ENCODE measurements at places on chromosomes 7 and 10. TPM values are rescaled to one million over a fixed set of nuclear protein-coding genes. Genes with fewer than 3 reads are reported as not detected.
A peak's percentile ranks its signal among the peaks of the same experiment; 100 is the strongest.

- DNase-seq, result no peak
These were observed 31.8 kb downstream of the CCM2 start for GRCh38 chr7:45031829-45032228.

SYT15B gene
- total RNA-seq, result 0.23 TPM

DNA sequence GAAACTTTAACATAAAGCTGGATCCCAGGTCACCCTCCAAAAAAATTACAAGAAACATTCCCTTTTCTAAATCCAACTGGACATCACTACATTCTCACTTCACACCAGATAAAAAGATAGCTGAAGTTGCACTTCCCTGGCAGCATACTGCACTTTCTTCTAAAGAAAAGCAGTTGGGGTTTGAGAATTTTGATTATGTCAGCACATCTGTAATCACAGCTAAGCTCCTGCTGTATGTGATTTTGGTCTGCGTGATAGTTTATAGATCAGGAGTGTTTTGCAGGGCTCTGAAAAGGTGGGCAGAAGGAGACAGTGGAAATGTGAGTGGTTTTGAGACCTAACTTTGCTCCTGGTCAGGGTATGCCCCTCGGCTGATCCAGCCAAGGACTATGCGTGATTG is 199.1 kb upstream of the AKR1E2 start:
- DNase-seq, result no peak

DNA sequence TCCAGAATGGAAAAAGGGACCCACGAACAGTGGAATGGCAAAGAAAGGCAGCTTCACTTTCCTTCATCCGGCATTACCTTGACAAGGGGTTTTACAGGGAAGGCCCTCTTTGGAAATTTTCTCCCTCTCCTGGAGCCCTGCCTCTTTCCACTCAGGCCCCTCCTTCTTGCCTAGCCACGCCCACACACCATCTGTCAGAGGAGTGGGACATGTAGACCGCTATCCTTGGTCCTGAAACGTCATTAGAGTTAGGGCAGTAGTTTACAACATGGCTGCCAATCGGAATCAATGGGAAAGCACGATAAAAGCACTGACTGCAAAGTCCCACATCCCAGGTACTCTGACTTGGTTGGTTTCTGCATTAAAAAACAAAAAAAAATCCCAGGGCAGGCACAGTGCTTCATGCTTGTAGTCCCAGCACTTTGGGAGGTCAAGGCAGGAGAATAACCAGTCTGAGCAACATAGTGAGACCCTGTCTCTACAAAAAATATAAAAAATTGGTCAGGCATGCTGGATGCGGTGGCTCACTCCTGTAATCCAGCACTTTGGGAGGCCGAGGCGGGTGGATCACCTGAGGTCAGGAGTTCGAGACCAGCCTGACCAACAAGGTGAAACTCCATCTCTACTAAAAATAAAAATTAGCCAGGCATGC is 96.4 kb downstream of the MARCHF5 start:
- no peak for DNase-seq

- peak; percentile 63 for DNase-seq
These were observed 167.8 kb upstream of the ITGB1 start for GRCh38 chr10:33125522-33126517.

- peak; percentile 13 for DNase-seq
These were observed 58.7 kb upstream of the ANTXRL start for GRCh38 chr10:46227936-46228562.

CPA5 gene
- not detected for total RNA-seq

SLC13A4 gene
- total RNA-seq, result not detected

SAMD9L gene
- 102 TPM for total RNA-seq

DNA sequence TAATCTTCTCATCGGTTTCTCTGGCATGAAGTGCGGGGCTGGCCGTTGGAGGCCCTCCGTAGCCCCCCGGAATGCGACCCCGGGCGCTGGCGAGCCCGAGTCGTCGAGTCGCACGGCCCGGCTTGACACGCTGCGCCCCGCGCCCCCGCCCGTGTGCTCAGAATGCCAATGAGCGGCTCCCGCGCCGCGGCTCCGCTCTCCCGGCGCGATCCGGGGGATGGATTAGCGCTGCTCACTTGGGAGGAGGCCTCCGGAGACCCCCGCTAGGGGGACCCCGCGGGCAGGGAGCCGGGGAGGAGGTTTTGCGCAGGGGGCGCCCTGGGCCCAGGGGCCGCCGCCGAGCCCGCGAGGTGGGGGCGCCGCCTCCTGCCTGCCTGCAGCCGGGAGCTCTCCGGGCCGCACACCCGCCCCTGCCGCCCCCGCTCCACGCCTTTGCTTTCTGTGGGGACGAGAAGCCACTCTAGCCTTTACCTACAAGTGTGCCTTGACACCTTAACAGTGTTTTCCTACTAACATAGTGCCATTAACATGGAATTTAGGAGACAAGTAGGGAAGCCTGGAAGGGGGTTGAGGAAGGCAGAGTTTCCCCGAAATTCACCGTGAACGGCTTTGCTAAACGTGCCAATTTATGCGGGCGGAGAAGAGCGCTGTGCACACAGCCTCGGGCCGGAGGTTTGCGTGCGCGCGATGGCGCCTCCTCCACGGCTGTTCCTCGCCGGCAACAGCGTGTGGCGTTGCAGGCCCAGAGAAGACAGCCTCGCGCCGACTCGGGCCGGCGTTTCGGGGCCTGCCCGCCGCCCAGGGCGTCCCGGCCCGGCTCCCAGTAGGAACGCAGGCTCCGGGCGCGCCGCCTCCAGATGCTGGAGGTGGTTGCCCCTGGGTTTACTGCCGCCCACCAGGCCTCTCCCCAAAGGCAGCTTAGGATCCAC is 7.1 kb downstream of the SHH start:
- DNase-seq, result peak; percentile 63

CALCR gene
- total RNA-seq, result not detected

PAX2 gene
- not detected for total RNA-seq

DNA sequence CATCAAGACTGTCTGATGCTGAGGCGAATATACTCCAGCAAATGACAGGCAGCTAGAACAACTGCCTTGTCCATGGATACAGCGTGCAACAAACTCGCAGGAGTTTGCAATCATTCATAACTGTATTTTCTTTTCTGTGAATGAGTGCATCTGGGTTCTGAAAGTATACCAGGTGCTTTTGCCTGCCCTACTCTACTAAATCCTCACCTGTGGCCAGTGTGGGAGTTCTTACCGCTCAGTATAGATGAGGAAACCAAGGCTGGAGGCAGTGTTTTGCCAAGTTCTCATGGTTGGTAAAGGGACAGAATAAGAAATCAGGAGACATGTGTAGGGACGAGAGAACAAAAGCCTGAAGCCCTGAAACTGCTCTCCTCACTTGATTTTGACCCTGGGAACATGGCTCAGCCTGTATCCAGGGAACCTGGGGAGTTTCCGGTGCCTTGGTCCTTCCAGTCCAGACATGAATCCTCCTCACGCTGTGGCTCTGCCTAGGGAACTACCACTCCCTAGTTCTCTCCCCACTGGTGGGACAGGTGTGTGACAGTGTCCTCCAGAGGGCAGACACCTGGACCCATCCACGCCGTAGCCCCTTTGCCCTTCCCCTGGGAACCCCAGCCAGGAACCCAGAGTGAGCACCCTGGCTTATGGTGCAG is 142.0 kb downstream of the CDH23 start:
- no peak for DNase-seq

CEP55 gene
- total RNA-seq, result 81.1 TPM

DNA sequence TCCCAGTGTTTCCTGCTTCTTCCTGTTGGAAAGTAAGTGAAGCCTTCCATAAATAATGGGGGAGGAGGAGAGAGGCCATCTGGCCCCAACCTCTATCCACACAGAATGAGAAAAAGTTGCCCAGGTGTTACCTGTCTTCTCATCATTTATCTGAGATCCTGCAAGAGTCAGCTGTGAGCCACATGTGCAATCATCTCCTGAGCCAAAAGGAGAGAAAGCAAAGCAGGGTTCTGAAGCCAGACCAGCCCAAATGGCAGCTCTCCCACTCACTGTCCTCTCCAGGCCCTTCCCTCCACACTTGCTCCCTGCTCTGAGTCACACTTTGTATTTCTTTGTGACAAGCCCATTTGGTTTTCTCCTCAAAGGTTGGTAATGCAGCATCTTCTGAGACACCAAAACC is 65.9 kb downstream of the FAM204A start:
- no peak for DNase-seq

GRCh38 chr7:18289788-18290187 is 205.8 kb upstream of the HDAC9 start:
- DNase-seq, result no peak

RBP3 gene
- total RNA-seq, result not detected

ADRB1 gene
- 0.29 TPM for total RNA-seq

DNA sequence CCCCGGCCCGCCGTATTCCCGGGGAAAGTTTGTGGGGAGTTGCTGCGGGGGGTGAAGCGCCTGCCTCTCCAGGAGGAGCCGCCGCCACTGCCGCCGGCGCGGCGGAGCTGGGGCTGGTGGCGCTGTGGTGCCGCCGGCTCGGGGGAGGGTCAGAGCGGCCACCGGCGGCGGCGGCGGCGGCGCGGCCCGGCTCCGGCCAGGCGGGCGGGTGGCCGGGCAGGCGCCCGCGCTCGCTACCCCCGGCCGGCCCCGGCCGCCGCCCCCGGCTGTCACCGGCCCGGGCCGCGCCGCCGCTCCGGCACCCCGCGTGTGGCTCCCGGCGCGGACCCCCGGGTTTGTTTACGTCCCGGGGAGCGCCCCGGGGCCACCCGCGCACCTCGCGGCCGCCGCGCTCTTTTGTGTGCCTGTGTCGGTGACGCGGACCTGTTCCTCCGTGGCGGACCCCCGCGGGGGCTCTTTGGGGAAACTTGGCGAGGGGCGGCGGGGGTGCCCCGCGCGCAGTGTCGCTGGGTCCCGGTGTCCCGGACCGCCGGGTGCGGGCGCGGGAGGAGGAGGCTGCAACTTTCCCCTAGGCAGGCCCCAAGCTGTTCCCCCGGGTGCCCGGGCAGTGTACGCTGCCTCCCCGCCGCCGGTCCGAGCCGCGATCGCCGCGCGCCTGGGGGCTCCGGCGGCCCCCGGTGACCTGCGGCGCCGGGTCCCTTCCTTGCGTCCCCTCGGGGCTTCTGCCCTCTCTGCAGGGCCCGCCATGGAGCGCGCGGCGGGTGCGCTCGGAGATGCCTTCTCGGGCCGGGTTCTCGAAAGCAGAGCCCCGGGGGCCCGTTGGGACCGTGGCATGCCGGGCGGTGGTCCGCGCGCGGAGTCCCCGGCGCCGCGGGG is 593 bp upstream of the CUX1 start:
- no peak for DNase-seq

DNA sequence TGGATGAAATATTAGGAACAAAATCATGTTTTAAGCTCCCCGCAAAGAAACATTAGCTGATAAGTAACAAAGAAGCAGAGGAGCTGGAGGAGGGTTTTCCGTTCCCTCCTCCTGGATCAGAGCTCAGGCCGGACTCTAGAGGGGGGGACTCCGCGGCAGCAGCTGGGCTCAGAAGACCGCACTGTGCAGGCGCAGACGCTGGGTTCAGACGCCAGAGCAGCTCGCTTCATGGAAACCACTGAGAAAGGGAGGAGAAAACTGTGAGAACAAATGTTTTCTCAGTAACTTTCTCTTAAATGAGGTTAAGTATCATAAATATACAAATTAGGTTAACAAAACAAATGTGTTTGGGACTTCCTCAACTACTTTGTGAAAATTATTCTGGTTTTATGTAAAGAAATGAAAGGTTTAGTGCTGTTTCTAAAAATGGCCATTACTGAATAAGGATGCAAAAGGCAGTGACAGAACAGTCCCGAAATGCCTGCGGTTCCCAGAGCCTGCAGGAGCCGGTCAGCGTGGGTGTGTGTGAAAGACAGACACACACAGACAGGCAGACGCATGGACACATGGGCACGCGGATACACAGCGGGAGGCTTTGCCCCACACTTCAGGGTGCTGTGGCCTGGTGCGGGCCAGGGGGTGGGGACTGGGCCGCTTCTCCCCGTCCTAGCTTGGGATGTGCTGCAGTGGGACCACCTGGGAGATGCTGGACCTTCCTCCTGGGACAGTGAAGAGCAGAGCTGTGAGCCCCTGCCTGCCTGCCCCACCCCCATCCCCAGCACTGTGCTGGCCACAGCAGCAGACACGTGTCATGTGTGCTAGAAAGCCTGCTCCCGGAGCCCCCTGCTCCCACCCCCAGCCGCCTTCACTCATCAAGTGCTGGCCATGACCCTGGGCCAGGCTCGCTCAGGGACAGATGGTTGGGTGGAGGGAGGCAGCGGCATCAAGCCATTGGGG is 20.3 kb upstream of the ADGRA1 start:
- no peak for DNase-seq

GRCh38 chr10:109996766-109997171 is 11.0 kb upstream of the ADD3 start:
- DNase-seq, result no peak

DNA sequence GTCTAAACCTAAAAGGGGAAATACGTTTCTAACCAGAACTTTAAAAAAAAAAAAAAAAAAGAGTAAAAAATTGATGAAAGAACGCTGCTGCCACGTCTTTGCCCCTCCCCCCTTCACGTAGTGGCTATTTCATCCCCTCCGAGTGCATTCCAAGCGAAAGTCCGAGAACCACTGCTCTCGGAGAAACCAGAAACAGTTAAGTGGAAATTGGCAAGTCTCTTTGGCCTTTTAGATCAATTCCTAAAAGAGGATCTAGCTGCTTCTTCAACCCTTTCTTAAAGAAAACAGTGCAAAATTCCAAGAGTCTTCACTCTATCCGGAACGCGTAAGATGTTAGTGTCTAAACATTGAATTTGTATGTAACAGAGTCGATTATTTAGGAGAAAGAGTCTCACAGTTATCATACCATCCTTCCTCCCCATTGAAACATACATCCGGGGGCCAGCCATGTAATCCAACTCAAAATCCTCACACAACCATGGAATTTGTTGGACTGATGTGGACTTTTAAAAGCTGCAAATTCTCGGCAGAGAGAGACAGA is 1.1 kb downstream of the P4HA1 start:
- peak; percentile 58 for DNase-seq

DNA sequence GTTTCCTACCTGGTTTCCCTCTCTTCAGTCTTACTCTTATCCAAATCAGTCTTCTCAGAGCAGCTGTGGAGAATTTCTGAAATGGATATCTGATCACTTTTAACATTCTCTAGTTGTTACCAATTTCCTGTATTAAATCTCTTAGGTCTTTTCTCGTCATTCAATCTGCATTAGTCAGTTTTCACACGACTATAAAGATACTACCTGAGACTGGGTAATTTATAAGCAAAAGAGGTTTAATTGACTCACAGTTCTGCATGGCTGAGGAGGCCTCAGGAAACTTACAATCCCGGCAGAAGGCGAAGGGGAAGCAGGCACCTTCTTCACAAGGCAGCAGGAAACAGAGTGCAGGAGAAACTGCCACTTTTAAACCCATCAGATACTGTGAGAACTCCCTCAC is 444.8 kb downstream of the GATA3 start:
- DNase-seq, result no peak
